Heart left ventricle (tissue), 16 donors: ENCODE measurements at places on chromosomes 6 and 20. TPM values are rescaled to one million over a fixed set of nuclear protein-coding genes. Genes with fewer than 3 reads are reported as not detected.

GRCh38 chr6:148530394-148530953, 187.8 kb downstream of the SASH1 start:
- no peak for DNase-seq

- DNase-seq: no peak
Measured at GRCh38 chr20:40657526-40657925, 31.5 kb downstream of the MAFB start.

DNA sequence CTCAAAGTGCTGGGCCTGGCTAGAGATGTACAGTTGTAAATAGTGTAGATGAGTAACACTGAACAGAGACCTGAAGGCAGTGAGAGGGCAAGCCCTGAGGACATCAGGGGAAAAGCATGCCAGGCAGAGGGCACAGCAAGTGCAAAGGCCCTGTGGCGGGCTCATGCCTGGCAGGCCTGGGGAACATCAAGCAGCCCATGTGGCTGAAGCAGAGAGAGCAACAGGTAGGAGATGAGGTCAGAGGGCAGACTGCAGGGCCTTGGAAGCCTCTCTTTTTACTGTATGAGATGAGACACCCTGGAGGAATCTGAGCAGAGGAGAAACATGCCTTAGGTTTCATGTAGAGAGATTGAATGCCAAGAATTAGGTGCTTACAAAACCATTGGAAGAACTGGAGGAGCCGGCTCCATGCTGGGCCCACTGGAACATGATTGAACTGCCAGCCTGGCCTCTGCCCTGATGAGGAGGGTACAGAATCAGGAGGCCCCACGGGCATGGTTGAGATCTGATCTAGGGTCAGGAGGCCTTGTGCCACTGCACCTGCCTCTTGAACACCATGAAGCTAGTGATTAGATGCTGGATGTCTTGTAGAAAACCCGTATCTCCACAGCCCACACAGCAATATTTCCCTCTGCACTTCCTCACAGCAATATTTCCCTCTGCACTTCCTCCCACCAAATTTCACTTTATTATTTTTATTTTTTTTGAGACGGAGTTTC, 5.9 kb upstream of the HMGA1 start:
- no peak for DNase-seq

DNA sequence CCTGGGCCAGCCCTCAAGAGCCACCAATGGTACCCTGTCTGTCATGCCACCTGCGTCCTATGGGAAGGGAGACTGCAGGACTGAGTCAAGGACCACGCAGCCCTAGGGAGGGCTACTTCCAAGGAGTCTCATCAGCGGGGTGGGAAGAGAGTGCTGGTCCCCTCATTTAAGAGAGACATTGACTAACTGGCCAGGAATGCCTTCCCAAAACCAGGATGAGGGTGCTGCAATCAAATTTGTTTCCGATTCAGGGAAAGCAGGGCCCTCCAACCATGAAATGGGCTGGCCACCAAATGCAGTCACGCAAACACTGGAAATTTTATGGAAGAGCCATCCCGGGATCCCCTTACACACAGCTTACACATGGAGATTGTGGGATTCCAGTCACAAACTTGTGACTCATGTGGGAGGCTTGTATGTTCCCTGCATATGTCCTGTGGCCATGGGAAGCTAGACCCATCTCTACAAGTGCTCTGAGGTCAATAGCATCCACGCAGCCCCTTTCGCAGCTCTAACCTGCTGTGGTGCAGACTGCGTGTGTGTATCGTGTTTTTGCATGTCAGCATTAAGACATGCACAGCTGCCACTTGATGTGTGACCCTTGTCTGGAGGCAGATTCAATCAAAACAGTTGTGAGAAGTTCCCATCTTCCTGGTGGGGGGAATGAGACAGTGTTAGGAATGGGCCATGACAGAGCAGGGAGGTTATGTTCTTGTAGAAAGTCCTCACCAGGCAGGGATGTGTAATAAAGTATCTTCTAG, 53.0 kb upstream of the CST7 start:
- no peak for DNase-seq

DNA sequence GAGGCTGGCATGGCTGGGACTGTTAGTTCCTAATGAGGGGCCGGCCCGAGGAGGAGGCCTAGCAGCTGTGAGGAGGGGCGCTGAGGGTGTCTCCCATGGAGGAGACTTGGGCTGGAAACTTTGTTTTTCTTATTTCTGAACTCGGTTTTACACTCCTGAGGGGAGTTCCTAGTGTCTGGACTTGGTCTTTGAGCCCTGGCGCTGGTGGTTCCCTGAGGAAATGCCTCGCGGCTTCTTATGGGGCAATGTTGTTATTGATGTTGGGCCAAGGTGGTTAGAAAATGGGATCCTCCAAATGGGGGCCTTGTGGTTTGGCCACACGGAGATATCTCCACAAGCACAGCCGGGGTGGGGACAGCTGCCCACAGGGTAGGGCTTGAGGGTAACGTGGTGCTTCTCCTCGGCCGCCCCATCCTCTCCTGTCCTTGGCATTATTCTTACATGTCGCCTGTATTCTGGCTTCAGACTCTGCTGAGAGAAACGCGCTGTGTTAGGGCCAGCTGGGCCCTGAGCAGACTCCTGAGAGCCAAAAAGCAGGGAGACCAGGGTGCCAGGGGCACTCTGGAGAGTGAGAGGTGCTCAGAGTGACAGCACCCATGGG, 136.9 kb downstream of the FOXO3 start:
- peak; percentile 56 for DNase-seq

DNA sequence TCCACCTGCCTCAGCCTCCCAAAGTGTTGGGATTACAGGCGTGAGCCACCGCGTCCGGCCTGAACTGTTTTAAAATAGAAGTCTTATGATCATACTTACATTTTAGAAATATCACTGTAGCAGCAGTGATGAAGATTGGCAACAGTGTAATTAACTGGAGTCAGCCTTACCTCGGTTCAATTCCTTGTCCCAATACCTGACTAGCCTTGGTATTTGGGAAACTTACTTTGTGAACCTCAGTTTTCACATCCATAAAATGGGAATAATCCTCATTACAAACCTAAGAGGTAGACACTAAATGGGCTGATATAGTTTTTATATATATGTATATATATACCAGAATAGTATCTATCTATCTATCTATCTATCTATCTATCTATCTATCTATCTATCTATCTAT, 19.3 kb downstream of the PHF20 start:
- no peak for DNase-seq

GRCh38 chr6:147922799-147923198, 414.3 kb downstream of the SAMD5 start:
- DNase-seq: no peak

GRCh38 chr6:53811082-53811481, 16.3 kb downstream of the LRRC1 start:
- no peak for DNase-seq

DNA sequence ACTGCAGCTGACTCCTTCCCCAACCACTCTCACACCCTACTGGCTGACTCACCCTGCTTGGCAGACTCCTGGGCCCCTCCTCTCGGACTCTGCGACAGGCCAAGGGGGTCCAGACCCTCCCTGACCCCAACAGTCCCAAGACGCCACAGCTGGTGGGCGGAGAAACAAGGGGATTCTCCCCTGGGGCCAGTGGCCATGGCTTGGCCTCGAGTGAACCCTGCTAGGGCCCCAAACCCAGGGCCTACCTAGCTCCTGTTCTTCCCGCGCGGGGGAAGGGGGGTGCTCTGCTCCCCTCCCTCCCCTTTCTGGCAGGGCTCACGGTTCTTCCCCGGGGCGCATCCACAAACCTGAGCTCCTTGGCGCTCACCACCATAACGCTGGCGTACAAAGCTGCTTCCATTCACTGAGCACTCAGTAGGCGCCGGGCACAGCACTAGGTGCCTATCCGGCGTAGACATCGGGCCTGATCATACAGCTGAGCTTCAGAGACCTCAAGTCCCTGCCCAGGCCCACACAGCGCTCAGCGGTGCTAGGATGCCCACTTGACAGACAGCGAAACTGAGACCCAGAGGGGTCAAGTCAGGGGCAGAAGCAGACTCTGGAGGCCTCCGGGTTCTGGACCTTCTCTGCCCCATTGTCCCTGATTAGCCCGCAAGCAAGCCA, 597 bp downstream of the ADA start:
- peak; percentile 38 for DNase-seq

- DNase-seq: no peak
Measured at GRCh38 chr20:6863798-6864201, 96.3 kb downstream of the BMP2 start.

DNA sequence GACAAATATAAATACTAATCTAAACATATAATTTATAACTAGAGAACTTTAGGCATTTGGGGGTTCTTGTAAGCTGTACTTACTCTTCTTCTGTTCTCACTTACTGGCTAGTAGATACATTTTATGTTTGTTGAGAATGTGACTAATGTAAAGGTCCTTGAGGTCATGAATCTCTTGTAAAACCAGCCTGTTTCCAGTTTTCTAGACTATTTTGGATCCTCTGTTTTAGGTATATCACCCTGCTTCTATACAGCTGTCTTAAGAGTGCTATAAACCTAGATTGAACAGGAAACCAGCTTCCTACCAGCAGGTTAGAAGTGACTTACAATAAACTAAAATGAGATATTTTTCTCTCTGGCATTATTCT, 134.2 kb downstream of the PLCB4 start:
- no peak for DNase-seq

- peak; percentile 7 for DNase-seq
Measured at GRCh38 chr20:36149012-36149411, 5.5 kb upstream of the EPB41L1 start.

GRCh38 chr6:87074101-87074621, 20.7 kb downstream of the CGA start:
- no peak for DNase-seq

GRCh38 chr6:39884696-39885095, 49.6 kb downstream of the MOCS1 start:
- DNase-seq: no peak

GRCh38 chr20:37526238-37526838, 1.3 kb downstream of the BLCAP start:
- peak; percentile 44 for DNase-seq

DNA sequence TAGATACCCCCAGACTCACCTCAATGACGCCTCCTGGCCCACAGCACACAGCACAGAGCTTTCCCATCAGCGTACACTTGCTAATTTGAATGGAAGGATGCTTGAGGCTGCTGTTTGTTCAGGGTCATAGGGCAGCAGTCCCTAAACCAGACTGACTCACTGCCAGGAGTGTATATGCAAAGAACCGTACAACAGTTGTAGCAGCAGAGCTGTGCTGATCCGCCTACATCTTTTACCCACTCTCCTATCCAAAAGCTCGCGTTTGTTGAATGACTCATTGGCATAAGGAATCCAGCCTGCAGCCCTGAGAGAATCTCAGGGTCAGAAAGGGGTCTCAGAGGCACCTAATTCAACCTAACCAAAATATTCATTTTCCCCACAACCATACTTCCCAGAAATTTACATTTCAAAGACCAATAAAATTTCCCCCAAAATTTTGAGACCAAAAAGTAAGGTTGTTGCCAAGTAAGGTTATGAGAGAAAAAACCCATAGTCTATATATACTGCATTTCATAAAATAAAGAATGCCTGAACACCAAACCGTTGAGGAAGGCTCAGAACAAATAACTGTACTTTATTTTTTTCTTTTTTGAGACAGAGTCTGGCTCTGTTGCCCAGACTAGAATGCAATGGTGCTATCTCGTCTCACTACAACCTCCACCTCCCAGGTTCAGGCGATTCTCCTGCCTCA, 35.3 kb upstream of the CCND3 start:
- DNase-seq: no peak

DNA sequence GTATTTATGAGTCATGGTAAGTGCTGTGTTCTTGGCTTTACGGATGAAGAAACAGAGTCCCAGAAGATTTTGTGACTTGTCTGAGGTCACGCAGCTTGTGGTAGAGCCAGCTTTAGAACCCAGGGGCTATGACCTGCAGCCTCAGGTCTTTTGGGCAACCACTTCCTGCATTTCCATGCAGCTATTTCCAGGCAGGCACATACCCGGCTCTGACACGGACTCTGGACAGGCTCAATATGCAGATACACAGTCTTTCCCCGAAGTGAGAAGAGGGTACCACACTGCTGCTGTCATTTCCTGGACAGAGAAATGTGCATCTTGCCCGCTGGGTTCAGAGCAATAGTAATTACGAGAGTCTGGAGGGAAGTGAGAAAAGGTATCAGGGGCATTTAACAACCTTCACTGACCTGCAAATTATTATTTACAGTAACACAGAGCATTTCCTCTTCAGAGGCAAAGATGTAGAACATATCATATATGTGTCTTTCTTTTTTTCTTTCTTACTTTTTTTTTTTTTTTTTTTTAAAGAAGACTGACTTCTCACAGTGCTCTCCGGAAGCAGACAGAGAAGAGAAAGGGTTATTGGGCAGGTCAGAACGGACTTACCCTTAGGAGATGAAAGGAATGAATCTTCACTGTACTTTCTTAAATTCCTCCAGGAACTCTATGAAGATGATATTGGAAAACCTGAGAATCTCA, 185.1 kb downstream of the CLIC5 start:
- no peak for DNase-seq

GRCh38 chr20:33181482-33182093, 13.6 kb downstream of the BPIFA2 start:
- DNase-seq: no peak

DNA sequence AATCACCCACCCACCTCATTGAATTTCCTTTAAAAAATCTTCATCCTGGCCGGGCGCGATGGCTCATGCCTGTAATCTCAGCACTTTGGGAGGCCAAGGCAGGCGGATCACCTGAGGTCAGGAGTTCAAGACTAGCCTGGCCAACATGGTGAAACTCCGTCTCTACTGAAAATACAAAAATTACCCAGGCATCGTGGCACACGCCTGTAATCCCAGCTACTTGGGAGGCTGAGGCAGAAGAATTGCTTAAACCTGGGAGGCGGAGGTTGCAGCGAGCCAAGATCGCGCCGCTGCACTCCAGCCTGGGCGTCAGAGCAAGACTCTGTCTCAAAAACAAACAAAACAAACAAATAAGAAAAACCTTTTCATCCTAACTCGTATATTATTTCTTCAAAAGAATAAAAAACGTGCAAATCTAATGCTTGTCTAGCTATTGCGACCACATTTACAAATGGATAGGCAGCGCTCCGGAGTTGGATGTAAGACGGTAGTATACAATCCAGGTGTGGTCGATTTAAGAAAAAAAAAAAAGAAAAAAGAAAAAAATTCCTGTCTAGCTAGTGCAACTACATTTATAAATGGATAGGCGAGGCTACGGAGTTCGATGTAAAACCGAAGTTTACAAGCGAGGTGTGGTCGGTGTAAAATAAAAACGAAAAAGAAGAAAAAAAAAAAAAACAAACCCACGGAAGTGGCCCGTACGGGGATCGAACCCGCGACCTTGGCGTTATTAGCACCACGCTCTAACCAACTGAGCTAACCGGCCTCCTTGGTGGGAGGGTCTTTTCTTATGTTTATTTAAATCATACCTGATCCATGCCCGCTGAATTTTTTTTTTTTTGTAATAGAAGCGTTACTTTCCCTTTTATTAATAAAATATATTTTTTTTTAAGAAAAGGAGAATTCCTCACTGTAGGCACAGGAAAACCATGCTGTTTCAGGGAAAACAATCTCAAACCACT, 70.7 kb upstream of the PRSS16 start:
- peak; percentile 37 for DNase-seq

- peak; percentile 41 for DNase-seq
Measured at GRCh38 chr6:84773431-84774156, 9.2 kb upstream of the TBX18 start.

- DNase-seq: no peak
Measured at GRCh38 chr20:6919792-6920468, 152.4 kb downstream of the BMP2 start.

PBOV1 gene
- total RNA-seq: not detected

MUC21 gene
- not detected for total RNA-seq

SRMS gene
- total RNA-seq: not detected

TMEM170B gene
- 3.7 TPM for total RNA-seq

LBP gene
- total RNA-seq: not detected

GNMT gene
- 0.79 TPM for total RNA-seq

RAB44 gene
- total RNA-seq: not detected

EYA2 gene
- total RNA-seq: 0.44 TPM

SLC12A5 gene
- not detected for total RNA-seq
